NCI-H82 (cell line): ENCODE measurements at places on chromosomes 2 and 18.
A peak's percentile ranks its signal among the peaks of the same experiment; 100 is the strongest.

GRCh38 chr2:45889053-45889452, 237.6 kb downstream of the PRKCE start:
- DNase-seq = peak; percentile 100

DNA sequence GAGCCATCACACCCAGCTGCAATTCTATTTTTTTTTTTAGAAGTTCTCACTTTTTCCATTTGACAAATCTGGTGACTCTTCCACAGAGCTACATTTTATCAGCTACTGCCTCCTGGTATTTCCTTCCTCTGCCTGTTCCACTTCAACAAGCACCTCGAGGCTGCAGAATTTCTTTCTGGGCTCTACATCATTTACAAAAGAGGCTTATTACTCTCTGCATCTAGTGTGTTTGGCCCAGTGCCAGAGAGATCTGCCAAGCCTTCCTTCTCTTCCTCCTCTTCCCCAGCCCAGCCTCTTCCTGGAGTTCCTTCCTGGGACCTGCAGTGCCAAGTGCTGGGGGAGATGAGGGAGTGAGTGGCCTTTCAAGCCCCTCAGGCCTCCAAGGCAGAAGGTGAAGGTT, 119.6 kb upstream of the ITGA6 start:
- DNase-seq = peak; percentile 76

DNA sequence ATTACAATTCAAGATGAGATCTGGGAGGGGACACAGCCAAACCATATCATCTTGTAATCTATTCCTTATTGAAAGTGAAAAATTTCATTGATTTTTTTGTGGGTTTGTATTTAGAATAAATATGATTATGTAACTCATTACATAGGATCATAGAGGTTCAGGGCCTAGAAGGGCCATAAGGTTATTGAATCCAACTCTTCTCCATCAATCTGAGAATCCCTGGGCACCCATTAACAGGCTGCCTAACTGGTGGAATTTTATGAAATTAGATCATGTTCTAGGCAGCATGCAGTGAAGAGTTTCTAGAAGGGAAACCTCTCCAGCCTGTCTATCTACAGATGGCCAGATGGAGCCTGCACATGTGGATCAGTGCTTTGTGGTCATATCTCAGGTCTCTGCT, 6.3 kb upstream of the APOB start:
- peak; percentile 49 for DNase-seq

DNA sequence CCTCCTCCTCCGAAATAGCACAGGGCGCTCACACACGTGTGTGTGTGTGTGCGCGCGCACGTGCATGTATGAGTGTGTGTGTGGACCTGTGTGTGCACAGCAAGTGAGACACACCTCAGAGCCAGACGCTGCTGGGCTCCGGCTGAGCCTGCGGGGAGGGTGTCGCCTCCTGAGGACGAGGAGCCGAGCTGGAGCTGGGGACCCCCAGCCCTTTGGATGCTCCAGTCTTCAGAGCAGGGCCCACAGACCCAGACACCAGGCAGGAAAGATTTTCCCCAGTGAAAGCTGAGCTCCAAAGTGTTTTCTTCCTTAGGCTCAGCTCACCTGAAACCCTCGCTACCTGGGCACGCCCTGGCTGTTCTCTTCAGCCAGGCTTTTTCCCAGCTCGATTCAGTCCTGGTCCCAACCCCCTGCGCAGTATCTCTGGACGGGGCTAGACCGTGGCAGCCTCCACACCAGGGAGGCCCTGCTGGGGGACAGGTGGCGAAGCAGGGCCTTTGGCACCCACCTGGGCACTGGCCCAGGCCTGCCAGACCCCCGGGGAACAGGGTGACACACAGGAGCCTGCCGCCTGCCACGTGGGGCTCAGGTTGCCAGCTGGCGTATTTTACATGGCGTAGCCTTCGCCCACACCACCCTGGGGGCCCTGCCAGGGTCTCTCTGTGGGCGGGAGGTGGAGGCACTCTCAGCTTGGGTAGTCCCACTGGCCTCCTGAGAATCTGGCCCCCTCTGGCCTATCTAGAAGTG, 36.2 kb downstream of the PDIA6 start:
- DNase-seq = no peak

- peak; percentile 51 for DNase-seq
Observed at GRCh38 chr18:50218432-50219197, 23.7 kb upstream of the MYO5B start.

DNA sequence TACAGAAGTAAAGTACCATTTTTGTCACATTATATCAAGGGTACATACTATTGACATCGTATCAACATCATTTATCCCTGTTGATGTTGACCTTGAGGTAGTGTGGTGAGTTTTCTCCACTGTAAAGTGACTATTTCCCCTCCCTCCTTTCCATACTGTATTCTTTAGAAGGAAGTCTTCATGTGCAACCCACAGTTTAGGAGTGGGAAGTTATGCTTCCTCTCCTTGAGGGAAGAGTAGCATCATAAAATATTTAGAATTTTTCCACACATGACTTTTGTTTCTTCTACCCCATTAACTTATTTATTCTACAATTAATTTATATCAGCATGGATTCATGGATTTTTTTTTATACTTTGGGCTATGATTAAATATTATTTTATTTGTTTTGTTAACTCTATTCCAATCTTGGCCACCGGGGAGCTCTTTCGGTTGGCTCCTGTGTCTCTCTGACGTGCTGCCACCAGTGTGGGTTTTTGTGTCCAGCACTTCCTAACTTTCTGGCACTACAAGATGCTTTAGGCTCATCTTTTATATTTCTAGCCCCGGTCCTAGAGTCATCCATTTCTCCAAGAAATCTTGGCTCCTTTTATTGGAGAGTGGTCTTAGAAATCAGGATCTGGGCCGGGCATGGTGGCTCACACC, 19.0 kb downstream of the AQP12B start:
- DNase-seq = no peak

GRCh38 chr2:67616749-67617148, 219.6 kb downstream of the ETAA1 start:
- DNase-seq = no peak

GRCh38 chr2:126881591-126881990, 17.1 kb upstream of the TEX51 start:
- no peak for DNase-seq

GRCh38 chr2:237068005-237068576, 17.6 kb upstream of the COPS8 start:
- no peak for DNase-seq

GRCh38 chr2:8285081-8285480, 396.8 kb upstream of the ID2 start:
- no peak for DNase-seq

DNA sequence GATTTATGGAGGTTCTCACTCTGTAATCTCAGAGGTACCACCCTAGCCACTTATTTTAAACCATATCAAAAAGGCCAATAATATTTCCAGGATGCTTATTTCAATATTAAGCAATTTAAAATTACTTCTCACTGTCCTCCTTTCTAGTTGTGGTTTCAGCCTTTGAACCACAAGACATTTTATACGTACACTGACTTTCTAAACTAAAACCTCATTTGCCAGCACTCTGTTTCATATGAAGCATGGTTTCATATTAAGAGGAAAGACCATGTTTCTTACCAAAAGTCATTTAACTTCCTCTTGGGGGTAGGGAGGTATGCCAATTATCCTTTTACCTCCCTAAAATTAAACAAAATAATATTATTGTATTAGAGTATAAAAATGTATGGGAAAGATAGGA, 399.8 kb downstream of the CDH7 start:
- no peak for DNase-seq

DNA sequence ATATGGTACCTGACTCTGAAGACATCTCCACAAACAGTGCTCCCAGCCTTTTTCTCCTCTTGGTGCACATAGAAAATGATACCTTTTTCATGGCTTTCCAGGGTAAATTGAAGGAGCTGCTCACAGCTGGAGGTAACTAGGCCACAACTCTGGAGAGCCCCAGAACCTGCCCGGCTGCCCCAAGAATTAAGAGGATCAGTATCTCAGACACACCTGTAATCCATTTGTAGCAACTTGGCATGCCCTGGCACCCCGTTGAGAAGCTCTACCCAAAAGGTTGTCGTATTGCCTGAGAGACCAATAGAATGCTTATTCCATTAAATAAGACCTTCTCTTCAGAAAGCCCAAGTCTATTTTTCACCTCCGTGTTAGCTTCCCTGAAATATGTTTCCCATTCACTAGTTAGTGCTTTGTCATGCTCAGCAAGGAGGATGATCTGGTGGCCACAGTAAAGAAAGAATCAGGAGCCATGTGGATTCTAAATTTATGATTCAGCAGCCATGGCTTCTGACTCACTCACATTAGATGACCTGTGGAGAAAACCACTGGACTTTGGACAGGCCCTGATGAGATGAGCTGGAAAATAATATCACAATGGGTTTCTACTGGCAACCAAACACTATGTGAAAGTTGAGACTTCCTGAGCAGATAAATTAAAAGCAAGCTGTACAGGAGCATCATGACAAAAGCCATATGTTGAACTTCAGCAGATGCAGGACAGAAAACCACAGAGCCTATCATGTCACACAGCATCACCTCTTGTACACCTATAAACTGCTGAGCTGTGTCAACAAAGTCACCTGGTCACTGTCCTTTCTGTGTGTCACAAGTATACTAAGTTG, 253.3 kb upstream of the OSR1 start:
- DNase-seq = no peak

DNA sequence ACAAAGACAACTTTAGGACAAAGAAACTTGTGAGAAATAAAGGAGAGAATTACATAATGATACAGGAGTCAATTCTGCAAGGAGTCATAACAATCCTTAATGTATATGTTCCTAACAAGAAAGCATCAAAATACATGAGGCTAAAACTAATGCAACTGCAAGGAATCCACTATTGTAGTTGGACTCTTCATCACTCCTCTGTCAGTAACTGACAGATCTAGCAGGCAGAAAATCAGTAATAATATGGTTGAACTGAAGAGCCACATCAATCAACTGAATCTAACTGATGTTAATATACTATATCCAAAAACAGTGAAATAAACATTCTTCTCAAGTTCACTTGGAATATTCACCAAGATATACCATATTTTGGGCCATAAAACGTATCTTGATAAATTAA, 1806.4 kb upstream of the CELF4 start:
- DNase-seq = no peak

DNA sequence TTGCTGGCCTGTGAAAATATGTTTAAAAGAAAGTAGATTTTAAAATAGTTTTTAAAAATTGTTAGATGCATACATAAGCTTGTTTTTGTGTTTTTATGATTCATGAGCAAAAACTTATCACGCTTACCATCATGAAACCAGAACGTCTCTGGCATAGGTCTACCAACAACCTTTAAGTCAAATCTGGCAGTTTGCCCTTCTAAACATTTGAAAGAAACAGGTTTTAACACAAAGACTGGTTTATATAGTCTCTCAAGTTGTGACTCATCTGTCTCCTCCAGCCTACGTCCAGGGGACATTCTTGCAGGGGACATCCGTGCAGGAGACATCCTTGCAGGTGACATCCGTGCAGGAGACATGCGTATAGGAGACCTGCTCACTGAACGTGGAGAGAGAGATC, 29.6 kb downstream of the TTN start:
- no peak for DNase-seq

DNA sequence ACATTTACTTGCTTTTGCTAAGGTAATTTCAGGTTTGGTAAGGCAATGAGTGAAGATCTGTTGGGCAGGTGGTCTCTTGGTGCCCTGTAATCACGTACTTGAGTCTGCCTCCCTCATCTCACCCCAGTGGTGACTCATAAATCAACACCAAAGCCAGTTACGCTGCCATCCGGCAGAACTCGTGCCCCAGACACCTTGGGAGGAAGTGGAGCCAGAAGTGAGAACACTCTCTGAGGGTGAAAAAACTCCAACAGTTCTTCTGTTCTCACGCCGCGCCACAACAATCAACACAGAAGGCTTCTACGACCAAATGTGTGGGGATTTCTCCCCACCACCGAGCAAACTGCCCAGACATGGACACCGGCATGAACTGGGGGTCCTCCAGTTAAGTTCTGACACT, 206.2 kb downstream of the ARL4C start:
- DNase-seq = no peak

GRCh38 chr2:5914811-5915611, 222.8 kb downstream of the SOX11 start:
- peak; percentile 78 for DNase-seq

GRCh38 chr18:79191418-79191817, 122.2 kb downstream of the ATP9B start:
- no peak for DNase-seq

DNA sequence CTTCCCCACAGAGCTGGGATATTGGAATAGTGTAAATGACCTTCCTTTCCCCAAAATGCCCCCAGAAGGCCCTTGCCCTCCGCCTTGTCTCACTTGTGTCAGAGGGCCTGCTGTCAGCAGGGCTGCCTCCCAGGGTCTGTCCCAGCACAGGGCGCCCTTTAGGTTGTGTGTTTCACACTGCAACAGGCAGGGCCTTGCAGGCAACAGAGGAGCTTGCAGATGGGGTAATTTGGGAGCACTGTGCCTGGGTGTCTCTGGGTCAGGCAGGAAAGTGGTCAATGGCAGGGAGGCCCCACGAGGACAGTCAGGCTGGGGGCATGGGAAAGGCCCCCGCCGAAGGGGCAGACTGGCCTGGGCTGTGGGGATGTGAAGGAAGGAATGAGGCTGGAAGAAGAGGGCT, 130.7 kb downstream of the ASB1 start:
- no peak for DNase-seq

GRCh38 chr2:18825838-18826237, 236.5 kb upstream of the NT5C1B start:
- DNase-seq = no peak

- DNase-seq = peak; percentile 39
Observed at GRCh38 chr2:20181761-20182160, 43.2 kb downstream of the SDC1 start.

GRCh38 chr18:48135436-48135966, 205.0 kb upstream of the SMAD2 start:
- DNase-seq = peak; percentile 10
